ENCODE measurements at places on chromosomes 4 and X. TPM values are rescaled to one million over a fixed set of nuclear protein-coding genes. Genes with fewer than 3 reads are reported as not detected.

Gene AWAT1
- total RNA-seq: not detected

- DNase-seq: peak; percentile 45
- H3K27me3 ChIP-seq: no peaks in the 10 kb centered on the region
- peaks cover 7% of the 10 kb centered on the region for H3K36me3 ChIP-seq
- H3K4me1 ChIP-seq: peaks cover 41% of the 10 kb centered on the region
Observed at GRCh38 chrX:16869393-16870094, 618 bp downstream of the RBBP7 start.

Gene ARHGEF9
- 20.4 TPM for total RNA-seq

Gene FAM236A
- total RNA-seq: not detected

DNA sequence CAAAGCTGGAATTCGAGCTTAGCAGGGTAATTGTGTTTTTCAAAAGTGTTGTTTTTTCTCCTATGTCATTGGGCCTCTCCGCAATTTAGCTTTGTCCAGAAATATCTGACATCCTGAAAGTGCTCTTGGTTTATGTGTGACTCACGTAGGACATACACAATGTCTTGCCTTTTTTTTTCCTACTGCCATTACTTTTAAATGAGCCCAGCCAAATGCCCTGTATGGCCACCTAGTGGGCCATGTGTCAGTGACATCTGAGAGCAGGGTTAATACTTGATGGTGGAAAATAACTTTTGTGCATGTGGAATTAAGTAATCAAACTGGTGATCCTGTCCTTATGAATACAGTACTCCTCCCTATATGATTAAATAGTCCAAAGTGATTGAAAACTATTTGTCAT is 1411.1 kb upstream of the TENM3 start:
- peaks cover 6% of the 10 kb centered on the region for H3K4me1 ChIP-seq
- H3K36me3 ChIP-seq: no peaks in the 10 kb centered on the region
- H3K4me3 ChIP-seq: no peak overlapping the region
- no peak for DNase-seq
- no peaks in the 10 kb centered on the region for H3K27me3 ChIP-seq

Gene BTK
- total RNA-seq: not detected

DNA sequence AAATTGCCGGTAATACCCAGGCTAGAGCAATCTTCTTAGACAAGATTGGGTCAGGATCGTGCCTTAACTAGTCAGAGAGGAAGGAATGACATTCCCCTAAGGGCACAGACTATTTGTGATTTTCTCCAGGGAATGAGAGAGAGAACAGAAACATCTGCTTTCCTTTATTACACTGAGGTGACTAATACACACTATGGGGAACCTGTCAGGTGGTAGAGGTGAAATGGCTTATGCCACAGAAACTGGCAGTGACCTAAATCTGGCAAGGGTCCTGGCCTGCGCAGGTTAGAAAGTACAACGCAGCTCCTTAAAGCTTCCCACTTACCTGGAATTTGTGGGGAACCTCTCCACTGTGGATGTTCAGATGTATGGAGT is 16.6 kb upstream of the HPGD start:
- DNase-seq: no peak
- H3K4me3 ChIP-seq: no peak overlapping the region
- H3K27me3 ChIP-seq: no peaks in the 10 kb centered on the region
- H3K36me3 ChIP-seq: no peaks in the 10 kb centered on the region
- no peaks in the 10 kb centered on the region for H3K4me1 ChIP-seq

Gene GLUD2
- total RNA-seq: 11.3 TPM
